ENCODE measurements at places on chromosomes 7 and 10. TPM values are rescaled to one million over a fixed set of nuclear protein-coding genes. Genes with fewer than 3 reads are reported as not detected.

Gene TMEM106B
- total RNA-seq: 37.0 TPM

Gene GPR146
- total RNA-seq: 12.6 TPM

Gene ASB10
- 17.3 TPM for total RNA-seq

DNA sequence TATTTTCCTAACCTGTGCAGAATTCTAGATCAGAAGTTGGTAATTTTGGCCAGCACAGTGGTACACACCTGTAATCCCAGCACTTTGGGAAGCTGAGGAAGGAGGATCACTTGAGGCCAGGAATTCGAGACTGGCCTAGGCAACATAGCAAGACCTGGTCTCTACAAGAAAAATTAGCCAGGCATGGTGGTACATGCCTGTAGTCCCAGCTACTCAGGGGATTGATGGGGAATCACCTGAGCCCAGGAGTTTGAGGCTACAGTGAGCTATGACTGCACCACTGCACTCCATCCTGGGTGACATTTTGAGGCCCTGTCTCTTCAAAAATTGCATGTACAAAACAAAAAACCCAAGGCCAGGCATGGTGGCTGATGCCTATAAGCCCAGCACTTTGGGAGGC is 8.6 kb downstream of the PGAM1 start:
- no peak for DNase-seq

DNA sequence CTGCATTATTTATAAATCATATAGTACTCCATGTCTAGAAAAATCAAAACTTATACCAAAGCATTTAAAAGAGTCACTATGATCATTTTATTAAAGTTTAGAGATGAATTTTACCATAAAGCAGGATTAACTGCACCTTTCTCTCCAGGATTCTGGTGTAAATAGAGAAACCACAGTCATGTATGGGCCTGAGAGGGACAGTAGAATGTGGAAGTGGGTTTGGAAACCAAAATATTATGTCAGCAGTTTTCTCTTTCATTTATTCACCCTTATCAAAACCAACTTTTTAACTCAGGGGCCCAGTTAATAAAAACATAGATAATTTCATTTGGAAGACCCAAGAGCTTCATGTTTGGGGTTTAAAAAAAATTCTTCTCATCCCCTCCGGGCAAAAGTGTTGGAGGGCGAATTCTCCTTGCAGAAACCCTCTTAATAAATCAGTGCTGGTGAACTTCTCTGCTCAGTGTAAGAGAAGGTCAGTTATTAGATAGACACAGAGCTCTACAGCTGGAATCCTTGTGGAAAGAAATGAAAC is 266.2 kb downstream of the CREB5 start:
- no peak for DNase-seq

DNA sequence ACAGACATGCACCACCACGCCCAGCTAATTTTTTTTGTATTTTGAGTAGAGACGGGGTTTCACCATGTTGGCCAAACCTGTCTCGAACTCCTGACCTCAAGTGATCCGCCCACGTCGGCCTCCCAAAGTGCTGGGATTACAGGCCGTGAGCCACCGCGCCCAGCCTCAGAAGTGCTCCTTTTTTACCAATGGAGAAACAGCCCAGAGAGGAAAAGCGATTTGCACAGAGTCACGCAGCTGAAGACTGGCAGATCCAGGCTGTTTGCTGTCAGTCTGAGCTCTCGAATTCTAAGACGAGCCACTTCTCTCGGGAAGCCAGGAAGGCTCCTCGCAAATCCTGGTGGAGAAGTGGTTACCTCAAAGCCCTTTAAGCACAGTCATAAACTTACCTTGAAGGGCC is 57.4 kb upstream of the SDK1 start:
- no peak for DNase-seq

- no peak for DNase-seq
These were observed 105.0 kb upstream of the NANOS1 start for GRCh38 chr10:118924493-118924892.

DNA sequence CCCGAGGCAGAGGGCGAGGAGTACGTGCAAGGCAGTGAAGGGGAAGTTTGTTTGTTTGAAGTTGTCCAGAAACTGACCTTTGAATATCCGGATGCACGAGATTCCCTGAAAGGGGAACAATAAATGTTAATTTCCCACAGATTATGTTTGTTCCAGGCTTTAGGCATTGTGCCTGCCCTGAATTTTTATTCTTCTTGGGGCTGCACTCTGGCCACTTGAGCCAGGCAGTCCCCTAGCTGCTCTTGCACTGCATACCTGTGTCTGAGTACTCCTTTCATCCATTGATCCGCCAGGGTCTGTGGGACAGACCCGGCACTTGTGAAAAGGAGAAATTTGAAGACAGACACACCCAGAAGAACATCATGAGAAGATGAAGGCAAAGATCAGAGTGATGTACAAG is 343.5 kb upstream of the FOXK1 start:
- no peak for DNase-seq

GRCh38 chr10:80041162-80041561 is 37.3 kb upstream of the TMEM254 start:
- no peak for DNase-seq

- DNase-seq: no peak
These were observed 308.5 kb downstream of the WDR11 start for GRCh38 chr10:121159670-121160069.

DNA sequence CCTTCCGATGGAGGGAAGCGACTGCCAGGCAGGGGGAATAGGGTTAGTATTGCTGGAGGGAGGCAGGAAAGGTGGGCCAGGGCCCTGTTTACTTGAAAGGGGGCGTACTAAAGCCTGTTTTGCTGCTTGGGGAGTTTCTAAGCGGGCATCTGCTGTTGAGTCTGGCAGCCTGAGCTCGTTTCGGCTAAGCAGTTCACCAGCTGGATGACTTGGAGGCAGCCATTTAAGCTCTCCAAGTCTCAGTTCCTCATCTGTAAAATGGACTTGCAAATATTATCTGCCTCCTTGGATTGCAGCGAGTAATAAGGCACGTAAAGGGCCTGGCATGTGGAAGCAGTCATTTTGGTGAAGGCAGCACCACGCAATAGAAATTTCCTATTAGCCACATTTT is 44.0 kb downstream of the LDB3 start:
- no peak for DNase-seq

- no peak for DNase-seq
These were observed 29.7 kb upstream of the SEC61G start for GRCh38 chr7:54788664-54789063.

DNA sequence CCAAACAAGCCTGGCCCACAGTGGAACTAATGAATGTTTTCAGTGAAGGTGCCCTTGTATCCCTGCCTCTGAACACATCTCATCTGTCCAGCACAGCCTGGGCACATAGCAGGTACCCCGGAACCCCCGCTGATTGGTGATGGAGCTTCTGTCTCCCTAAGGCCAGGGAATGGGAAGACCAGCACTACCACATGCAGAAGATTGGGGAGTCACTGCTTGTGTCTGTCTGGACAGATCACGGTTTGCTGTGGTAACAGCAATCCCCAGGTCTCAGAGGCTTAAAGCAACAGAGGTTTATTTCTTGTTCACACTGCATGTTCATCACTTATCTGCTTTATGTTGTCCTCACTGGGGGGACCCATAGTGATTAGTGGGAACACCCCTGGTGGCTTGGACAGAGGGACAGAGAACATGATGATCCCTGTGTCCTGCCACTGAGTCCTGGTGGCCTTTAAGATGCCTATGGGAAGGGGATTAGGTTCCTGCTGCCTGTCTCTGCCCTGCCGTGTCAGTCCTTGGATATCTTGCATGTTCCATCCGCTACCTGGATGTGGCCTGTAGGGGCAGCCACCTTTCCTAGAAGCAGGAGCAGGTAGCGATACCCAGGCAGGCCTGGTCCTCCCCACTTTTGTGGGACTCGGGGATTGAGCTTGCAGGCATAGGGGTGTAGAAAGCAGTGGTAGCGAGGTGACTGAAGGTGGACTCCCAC is 3.6 kb downstream of the TSPAN14 start:
- no peak for DNase-seq
